Nephron progenitor cell (in vitro differentiated cells): ENCODE measurements at places on chromosomes 4 and X.

DNA sequence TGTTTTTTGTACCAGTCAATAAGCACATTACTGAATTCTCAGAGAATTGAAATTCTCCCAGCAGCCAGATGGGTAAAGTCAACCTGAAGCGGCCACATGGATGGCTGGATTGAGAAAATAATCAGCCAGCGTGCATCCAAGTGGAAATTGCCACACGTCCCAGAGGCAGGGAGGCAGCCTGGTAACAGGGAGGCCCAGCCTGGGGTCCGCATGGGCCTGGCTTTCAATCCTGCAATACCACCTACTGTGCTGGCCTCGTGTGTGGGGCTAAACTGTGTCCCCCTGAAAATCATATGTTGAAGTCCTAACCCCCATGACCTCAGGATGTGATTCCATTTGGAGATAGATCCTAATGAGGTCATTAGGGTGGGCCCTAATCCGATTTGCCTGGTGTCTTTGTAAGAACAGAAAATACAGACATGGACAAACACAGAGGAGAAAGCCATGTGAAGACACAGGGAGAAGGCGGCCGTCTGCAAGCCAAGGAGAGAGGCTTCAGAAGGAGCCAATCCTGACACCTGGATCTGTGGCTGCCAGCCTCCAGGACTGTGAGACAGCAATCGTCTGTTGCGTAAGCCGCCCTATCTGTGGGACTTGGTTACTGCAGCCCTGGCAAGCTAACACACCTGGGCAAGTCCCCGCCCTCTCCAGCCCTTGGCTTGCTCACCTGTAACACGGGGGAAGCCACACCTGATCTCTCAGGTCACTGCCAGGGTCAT lies 90.3 kb downstream of the JAKMIP1 start:
- no peak for DNase-seq

GRCh38 chr4:184775854-184776555 lies 42.1 kb upstream of the CENPU start:
- no peak for DNase-seq

DNA sequence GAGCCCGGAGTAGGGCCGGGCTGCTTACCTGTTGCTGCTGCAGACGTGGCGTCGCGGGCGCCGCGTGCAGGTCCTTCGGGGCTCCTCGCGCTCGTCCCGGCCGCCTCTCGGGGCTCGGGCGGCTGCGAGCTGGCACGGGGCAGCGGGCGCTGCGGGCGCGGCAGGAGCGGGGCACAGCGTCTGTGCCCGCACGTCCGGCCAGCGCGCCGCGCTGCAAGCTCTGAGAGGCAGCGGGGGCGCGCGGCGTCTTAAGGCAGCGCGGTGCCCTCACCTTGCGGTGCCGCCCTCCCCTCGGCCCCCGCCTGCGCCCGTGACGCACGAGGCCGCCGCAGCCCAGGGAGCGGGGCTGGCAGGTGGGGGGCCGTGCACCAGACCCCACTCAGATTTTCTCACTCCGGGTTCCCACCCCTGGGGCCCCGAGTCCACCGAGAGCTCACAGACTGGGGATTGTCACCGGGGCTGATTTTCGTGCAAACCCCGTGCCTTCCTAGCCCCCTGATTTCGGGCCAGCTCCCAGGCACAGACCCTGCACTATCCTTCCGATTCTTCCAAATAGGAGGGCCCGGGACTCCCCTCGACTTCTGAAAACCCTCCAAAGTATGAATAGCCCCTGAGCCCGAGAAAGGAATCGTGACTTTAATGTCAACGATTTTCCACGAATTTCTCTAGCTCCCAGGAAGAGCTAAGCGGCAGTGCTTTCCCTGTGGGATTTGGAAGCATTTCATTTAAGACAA lies at the start of gene GPR101:
Gene GPR101, minus strand, starts transcription at position 222 of the 734 bp plus-strand sequence. CDS start 2,321 bp downstream, outside the sequence.
- DNase-seq = peak; percentile 25

- no peak for DNase-seq
These were observed 34.5 kb downstream of the UGT2B10 start for GRCh38 chr4:68850293-68850692.

- no peak for DNase-seq
These were observed 264.3 kb downstream of the TECRL start for GRCh38 chr4:64144994-64145393.

GRCh38 chr4:101515099-101515498 lies 167.8 kb upstream of the PPP3CA start:
- DNase-seq = no peak

GRCh38 chr4:151276787-151277562 lies at the start of gene PRSS48:
Gene PRSS48, plus strand, starts transcription at chr4:151277161. Its CDS starts 12 bp downstream, at chr4:151277173.
- DNase-seq = peak; percentile 76

GRCh38 chr4:103079621-103080020 lies 3.1 kb upstream of the SLC9B2 start:
- DNase-seq = no peak

DNA sequence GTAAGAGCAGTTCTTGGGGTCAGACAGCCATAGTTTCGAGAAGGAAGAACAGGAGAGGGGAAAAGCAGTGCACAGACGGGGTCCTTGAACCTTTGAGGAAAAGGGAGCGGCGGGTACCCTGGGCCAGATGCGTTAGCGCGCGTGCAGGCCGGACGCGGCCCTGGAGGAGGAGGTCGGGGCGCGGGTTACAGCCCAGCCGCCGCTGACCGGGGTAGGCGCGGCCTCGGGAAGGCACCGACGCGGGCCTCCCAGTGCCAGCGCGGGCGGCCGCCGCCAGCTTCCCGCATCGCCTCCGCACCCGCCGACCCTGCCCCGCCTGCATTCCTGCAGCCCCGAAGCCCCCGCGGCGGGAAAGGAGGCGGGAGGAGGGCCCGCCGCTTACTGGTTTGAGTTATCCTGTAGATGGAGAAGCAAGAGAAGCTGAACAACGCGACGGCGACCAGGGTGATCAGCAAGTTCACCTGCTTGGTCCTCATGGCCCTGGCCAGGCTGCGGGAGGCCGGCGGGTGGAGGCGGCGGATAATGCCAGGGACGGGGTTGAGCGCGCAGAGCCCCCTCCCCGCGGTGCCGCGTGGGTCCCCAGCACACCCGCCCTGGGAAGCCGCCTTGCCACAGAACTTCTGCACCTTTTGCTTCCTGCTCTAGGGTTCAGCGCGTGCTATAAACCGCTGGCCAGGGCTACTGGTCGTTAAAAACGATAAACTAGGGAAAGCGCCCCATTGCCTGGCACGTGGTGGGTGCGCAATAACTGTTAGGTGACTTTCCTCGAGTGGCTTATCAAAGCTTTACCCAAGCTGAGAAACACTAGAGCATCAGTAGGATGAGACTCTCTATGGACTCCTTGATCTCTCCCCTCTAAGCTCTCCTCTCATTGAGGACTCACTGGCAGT lies at the start of gene MGAT4D:
Gene MGAT4D, minus strand, starts transcription at position 547 of the 890 bp plus-strand sequence. Its CDS starts 71 bp downstream, at position 476.
- peak; percentile 73 for DNase-seq

DNA sequence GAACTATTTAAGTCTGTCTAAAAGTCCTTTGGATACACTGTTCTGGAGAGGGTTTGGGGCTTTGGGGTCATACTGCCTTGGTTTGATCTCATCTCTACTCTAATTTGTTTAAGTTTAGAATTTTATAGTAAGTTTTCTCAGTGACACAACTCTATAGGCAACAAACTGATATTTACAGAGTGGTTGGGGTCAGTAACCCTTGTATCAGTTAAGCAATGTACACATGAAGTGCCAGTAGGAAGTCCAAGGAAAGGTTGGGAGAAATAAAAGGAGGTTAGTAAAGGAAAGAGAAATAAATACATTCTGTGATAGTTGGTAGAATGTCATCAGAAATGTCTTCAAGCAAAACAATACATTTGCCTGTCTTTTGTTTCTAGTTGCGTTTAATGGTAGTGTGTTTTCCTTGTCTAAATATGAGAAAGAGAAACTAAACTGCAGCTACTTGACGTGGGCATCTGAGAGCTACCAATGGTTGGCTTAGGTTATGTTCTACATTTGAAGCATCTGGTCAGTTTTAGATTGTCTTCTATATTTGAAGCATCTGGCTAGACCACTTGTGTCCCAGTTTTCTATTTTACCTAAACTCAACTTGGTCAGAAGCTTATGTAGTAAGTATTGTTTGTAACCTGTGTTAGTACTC lies 6.9 kb downstream of the ATP7A start:
- no peak for DNase-seq

DNA sequence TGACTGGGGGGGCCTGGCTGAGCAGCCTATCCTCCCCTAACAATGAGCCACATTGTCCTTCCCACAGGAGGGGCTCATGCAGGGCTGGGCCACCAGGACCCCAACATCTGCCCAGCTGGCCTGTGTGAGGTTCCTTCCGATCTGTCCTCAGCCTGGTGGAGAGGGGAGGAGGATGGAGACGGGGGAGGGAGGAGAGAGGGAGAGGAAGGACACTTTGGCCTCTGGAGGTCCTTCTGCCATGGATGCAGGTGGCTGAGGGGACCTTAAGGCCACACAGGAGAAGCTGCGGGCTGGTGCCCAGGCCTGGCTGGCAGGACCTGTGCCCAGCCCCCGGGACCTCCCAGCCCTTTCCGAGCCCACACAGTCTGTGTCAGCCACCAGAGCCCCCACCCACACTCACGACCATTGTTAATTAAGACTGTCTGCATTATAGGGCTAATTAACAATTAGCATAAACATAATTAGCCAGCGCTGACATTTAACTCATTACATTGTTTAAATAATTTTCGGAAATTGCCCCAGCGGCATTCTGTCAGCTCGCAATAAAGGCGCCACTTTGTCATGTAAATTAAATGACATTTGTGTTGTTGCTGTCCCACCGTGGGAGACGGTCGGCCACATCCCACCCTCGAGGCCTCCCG lies 53.0 kb upstream of the NKX1-1 start:
- DNase-seq = no peak

DNA sequence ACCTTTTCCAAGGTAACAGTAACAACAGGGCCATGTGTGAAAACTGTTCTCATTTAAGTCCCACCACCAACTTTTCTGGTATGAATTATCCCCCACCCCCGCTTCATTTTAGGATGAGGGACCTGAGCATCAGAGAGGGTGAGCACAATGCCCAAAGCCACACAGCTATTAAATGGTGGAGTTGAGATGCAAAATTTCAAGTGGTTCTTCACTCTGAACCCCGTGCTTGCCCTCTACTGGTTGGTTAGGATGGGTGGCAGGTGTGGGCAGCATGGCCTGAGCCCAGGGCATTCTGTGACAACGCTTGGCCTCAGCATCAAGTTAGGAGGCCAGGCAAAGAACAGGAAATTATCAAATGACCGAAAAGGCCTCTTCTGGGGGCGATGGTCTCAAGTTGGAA lies 33.5 kb downstream of the MED28 start:
- no peak for DNase-seq

- DNase-seq = no peak
These were observed 73.3 kb downstream of the OR13H1 start for GRCh38 chrX:131617182-131617581.

- no peak for DNase-seq
These were observed 47.5 kb downstream of the CCNI start for GRCh38 chr4:77028246-77028645.

DNA sequence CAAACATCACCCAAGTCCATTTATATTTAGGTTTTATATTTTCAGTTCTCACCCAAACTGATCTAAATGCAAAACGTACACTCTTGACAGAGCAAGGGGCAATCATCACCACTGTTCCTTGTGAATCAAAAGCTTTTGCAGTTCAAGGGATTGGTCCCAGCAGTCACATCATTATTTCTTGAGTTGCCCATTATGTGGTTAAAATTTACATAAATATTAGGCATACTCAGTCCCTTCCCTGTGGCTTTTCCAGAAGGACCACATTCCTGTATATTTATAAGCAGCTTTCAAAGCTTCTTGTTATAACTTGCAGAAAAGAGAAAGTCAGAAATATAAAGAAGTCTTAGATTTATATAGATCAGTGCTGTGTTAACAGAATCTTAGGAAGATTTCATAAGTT lies 224.4 kb downstream of the CLCN4 start:
- DNase-seq = no peak

DNA sequence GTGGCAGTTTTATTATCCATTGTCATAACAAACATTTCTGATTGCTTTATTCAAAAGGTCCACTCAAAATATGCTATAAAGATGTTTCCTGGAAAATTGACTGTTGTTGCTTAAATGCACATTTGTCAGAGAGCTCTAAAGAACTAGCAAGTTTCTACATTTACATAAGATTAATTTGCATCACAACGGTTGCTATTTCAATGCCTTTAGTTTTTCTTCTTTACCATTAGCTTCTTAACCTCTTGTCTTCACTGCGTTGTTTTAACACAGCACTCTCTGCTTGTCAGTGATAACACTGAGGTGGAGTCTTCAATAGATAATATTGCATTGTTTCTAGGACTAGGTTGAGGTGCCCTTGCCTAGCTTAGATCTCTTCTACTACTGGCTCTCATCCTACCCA lies 76.7 kb upstream of the GALNT7 start:
- no peak for DNase-seq

GRCh38 chr4:22090661-22091351 lies 142.2 kb upstream of the KCNIP4 start:
- no peak for DNase-seq

GRCh38 chrX:7219153-7219705 lies 71.3 kb upstream of the PUDP start:
- DNase-seq = no peak

DNA sequence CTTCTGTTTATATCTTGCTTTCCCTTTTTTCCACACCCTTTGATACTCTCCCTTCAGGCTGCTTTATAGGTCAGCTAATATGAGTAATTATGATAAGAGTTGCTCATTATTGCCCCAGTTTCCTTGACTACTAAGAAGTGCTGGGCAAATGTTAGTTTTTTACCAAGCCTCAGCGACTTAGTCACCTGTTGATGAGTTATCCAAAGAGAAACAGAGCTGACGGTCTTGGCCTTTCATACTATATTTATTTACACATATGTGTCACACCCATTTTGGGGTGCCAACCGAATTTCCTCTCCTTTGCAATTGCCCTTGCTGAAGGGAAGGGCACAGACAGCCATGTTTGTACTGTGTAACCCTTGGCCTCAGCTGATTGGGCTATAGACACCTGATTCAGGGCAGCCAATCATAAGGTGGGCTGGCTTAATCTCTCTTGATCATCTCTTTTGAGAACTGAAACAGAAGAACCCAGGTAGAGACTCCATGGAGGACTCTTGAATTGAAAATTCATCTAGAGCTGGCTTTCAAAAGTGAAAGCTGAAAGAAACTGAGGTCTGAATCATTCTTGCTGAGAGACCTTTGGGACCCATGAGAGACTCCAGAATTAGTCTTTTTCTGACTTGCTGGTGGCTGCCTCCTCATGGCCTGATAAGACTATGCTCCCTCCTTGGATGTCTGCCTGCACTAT lies 111.7 kb upstream of the RPS6KA3 start:
- no peak for DNase-seq

- DNase-seq = no peak
These were observed 154.2 kb downstream of the CPE start for GRCh38 chr4:165532976-165533375.

GRCh38 chr4:42633605-42634388 lies 23.1 kb downstream of the ATP8A1 start:
- no peak for DNase-seq

- no peak for DNase-seq
These were observed 260.8 kb upstream of the VCX start for GRCh38 chrX:7582191-7582590.

- no peak for DNase-seq
These were observed 7.5 kb downstream of the STIM2 start for GRCh38 chr4:26867914-26868684.

GRCh38 chr4:184099535-184099966 lies 118.1 kb downstream of the ENPP6 start:
- peak; percentile 23 for DNase-seq
